RCC 7860 (cell line): ENCODE measurements at places on chromosomes 6 and 20.

- DNase-seq = no peak
These were observed 26.5 kb upstream of the SYNDIG1 start for GRCh38 chr20:24442909-24443308.

- no peak for DNase-seq
These were observed 37.4 kb upstream of the TPD52L1 start for GRCh38 chr6:125116170-125116569.

DNA sequence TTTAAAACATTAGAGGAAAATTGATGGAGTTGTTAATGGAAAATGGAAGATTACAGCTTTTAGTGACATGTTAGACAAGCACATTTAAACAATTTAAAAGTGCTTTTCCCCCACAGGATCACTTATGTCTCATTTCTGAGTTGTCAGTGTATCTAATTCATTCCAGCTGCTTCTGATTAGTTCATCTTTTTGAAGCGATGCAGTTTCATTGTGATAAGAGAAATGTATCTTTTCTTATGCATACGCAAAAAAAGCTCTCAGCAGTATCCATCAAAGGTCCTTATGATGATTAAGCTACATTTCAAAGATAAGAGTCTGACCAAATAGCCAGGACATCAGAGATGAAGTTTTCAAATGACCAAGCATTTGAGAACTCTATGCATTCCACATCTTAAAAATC, 572.6 kb upstream of the SYNCRIP start:
- DNase-seq = no peak

DNA sequence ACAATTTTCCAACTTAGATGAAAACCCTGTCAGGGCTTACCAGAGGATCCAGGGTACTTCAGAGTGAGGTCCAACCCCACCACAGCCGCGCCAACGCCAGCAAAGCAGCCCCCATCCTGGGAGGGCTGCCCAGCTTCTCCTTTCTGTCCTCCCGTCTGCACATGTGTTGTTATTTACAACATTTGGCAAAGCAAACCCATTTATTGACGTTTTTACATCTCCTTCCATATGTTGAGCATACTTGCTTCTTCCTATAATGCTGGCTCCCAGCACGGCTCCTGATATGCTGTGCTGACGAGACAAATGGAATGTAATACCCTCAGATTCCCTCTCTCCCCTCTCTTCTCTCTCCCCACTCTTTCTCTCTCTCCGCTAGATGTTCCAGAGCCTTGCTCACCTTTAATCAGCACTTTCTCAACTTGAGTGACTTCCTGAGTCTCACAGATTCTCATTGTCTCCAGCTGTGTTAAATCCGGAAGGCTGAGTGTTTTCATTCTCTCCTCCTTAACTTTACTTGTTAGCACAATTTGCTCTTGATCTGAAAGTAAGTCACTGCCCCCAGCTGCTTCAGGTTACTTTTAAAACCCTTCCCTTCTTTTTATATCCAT, 22.7 kb downstream of the RCAN2 start:
- DNase-seq = no peak

- no peak for DNase-seq
These were observed 112.2 kb upstream of the GRIK2 start for GRCh38 chr6:101281266-101281665.

DNA sequence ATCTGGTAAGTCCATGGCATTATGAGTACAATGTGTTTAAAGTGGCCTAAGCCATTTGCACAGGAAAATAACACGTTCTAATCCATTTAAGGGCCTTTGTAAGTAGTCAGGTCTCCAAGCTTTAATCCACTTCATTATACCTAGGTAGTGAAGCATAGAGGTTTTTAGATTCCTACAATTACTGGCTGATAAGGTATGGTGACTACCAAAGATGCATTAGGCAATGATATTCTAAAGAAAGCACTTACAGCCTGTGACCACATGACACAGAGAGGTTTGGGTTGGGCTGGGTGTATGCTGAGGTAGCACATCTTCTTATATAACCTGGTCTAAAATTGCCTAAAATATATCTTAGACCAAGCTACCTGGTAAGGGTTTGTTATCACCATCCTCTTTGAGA, 504.4 kb downstream of the TFAP2B start:
- DNase-seq = no peak

DNA sequence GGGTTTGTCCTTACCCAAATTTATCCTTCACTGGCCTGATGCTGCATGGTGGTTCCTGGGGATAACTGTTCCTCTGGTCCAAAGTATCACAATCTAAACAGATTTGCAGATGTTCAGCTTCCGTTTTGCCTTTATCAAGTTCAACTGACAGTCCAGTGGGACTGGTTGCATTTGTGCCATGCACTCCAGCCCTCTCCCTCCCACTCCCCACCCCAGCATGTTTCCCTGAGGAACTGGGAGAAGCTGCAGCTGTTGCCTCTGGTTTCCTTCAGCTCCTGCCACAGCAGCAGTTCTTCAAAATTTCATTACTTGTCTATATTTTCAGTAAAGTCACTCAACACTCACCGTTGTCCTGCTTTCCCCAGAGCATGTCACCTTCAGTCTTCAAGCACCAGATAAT, 39.5 kb upstream of the KIF16B start:
- no peak for DNase-seq

GRCh38 chr6:1597121-1597744, 12.5 kb upstream of the FOXC1 start:
- DNase-seq = no peak

GRCh38 chr20:20184706-20185105, 132.4 kb downstream of the CFAP61 start:
- no peak for DNase-seq

GRCh38 chr20:45426320-45427016, 10.5 kb downstream of the PIGT start:
- no peak for DNase-seq

GRCh38 chr20:49892817-49893216, 22.5 kb downstream of the SPATA2 start:
- DNase-seq = no peak

- no peak for DNase-seq
These were observed 299.3 kb downstream of the CDH4 start for GRCh38 chr20:61551401-61551800.

GRCh38 chr6:123316733-123317323, 319.9 kb downstream of the TRDN start:
- no peak for DNase-seq

GRCh38 chr6:15481390-15482291, 181.2 kb downstream of the DTNBP1 start:
- no peak for DNase-seq

- no peak for DNase-seq
These were observed 2.4 kb upstream of the FOXA2 start for GRCh38 chr20:22586645-22587310.

GRCh38 chr6:53864781-53865180, 70.0 kb downstream of the LRRC1 start:
- DNase-seq = no peak

- no peak for DNase-seq
These were observed 154.5 kb upstream of the SHLD1 start for GRCh38 chr20:5595744-5596143.

DNA sequence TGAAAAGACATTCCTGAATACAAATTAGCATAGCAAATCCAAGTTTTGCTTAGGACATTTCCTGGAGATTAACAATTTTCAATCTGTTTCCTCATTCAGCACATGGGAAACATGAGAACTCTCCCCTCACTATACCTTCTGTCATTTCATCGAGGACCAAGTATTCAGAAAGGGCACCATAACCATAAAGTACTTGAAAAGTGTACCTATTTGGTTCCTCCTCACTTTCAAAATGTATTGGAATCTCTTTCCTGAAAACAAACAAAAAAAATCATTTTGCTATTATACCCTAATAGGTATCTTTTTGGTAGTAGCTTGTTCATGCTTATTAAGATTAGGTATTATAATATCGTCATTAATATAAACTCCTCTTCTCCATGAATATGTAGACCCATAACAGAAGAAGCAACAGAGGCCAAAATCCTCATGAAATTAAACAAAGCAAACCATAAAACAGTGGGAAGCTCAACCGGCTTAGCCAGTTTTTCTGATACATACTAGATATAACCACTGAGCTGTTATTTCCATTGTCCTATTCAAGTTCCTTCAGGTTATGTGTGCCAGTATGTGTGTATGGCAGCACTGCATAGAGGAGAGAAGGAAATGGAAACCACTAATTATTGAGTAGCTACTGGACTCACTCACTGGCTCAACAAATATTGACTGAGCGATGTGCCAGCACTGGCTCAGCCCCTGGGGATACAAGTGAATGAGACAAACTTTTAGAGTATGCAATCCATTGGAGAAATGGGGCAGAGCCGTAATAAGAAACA, 274.0 kb downstream of the MAFB start:
- DNase-seq = no peak

DNA sequence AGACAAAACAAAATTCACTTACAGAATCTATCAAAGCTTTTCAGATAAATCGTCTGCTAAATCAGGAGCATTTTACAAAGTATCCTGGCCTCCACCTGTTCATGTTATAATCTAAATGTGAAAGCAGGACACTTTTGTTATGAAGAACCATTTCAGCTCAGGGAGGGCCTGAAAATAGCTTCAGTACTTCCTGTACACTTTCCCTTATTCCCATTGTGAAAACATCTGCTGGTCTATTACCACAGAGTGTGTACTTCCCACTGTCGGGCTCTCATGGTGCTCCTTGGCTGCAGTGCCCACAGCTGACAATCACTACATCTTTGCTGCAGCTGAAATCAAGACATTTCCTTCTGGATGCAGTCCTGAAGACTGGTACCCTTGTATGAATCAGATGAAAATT, 128.1 kb downstream of the OPRM1 start:
- DNase-seq = no peak

DNA sequence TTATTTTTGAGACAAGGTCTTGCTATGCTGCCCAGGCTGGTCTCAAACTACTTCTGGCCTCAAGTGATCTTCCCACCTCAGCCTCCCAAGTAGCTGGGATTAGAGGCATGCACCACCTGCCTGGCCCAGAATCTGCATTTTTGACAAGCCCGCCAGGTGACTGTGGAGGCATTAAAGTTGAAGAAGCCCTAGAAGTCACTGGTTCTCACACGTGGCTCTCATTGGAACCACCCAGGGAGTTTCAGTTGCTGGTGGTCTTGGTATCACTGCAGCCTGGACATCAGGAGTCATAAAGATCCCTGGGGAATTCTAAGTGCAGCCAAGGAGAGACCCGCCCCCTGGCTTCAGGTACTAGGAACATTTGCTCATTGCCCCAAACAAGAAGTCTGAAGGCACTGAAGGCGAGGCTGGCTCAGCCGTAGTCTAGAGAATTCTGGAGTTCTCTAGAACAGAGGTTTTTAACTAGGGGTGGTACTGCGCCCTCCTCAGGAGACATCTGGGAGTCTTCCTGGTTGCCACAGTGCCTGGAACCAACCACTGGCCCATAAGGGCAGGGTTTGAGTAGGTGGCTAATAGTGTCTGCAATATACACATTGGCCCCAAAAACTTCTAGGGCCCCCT, 182.8 kb downstream of the ZMYND8 start:
- no peak for DNase-seq

- DNase-seq = no peak
These were observed 51.1 kb downstream of the RARS2 start for GRCh38 chr6:87538510-87539260.

DNA sequence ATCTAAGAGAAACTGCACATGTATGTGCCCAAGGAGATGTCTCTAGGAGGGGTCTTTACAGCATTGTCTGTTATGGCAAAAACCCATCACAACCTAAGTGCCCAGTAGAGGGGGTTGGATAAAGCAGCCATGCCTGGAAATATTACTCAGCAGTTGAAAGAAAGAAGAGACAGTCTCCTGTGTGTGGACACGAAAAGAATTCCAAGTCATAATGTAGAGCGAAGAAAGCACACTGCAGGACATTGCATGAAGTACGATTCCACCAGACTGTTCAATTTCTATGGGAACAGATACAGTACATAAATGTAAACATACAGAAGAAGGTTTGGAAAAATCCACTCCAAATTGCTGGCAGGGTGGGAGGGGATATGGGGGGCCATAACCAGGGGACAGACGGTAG, 7.3 kb upstream of the TGM2 start:
- peak; percentile 69 for DNase-seq

DNA sequence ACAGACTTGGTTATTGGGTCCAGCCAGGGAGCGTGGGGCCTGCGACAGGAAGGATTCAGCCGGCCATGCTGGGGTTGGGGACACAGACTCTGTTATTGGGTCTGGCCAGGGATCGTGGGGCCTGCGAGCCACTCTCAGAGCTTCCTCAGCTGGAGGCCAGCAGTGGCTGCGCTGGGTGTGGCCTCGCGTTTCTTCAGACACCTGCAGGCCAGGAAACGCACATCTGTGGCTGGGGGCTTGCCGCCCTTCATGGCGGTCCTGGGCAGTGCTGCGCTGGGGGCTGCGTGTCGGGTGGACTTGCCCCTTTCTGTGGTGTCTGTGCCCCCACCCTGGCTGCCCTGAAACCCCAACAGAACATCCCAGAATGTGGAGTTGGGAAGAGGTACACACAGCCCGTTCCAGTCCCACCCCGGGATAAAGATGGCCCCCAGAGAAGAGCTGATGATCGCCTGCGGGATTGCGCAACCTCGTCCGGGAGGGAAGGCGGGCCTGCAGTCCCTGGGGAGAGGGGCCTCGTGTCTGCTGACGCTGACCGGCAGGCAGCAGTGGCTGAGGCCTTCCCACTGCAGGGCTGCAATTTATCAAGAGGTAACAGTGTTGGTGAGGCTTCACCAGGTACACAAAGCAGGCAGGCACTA, 16.9 kb upstream of the MTG2 start:
- DNase-seq = no peak

- DNase-seq = no peak
These were observed 112.4 kb downstream of the SLX4IP start for GRCh38 chr20:10547276-10548114.
